ENCODE measurements at places on chromosomes 7 and 10.

DNA sequence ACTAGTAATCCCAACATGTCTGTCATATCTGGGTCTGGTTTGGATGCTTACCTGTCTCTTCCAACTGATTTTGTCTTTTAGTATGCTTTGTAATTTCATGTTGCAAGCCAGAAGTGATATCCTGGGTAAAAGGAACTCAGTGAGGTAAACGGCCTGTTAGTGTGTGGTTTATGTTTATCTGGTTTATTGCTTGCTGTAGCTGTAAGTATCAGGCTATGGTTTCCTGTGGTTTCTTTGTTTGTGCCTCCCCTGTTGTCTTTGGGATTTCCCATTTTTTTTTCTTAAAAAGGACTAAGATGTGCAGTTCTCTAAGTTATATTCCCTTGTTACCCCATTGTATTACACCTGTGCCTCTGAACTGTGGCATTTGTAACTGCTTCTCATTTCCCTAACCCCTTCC lies 323.5 kb upstream of the POM121L12 start:
- DNase-seq, result no peak

DNA sequence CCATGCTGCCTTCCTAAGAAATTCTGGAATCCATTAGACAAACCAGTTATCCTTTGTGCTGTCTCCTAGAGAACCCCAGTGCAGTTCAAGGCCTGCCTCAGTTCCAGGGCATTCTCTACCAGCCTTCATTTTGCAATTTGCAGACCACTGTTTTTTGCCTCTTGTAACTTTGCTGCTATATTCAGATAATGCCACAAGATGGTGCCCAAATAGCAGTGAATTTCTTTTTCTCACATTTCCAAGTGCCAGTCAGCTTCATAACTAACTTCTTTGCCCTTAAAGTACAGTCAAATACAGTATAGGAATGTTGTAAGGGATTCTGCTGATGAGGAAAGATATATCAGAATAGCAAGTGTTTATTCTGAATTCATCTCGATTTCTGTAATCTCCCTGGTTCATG lies 25.2 kb downstream of the LOXL4 start:
- no peak for DNase-seq

- DNase-seq, result peak; percentile 37
These were observed 78.1 kb downstream of the INHBA start for GRCh38 chr7:41624818-41625217.

DNA sequence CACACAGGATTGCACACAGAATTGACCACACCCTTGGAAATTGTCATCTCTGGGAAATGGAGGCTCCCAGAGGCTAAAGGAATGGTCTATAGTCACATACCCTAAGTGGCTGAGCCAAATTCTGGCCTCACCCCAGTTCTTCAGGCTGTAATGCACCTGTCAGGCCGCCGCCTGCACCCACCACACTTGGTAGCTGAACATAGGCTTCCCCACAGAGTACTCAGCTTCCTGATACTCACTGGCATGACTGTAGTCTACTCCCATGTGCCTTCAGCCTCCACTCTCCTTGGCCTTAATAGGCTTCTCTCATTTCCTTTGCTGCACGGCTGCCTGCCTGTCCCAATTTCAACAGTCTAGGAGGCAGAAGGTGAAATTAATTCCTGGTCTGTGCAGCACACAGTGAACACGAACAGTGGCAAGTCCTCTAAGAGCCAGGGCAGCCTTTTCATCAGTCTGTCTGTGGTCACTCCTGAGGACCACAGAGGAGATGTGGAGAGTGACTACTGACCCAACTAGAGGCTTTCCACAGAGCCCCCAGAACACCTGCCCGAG lies 42.5 kb downstream of the NUDCD3 start:
- no peak for DNase-seq

DNA sequence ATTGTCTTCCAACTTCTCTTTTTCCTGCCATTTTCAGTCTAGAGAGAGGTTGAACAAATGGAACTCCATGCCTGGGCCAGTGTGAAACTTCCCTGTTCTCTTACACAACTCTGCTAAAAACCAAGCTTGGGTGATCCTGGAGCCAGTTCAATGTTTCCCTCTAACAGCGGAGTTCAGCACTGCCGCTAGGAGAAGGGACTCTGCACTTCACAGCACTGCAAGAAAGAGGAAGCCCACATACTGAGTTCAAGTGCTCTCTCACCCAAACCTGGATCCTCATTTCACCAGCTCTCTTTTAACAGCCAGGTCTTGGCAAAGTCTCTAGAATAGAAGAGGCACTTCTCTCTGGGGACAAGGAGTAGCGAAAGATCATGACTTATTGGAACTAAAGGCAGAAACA lies 18.8 kb downstream of the FOXI2 start:
- no peak for DNase-seq

All from lower leg skin (tissue), 4 donors.